ENCODE measurements at places on chromosomes 6 and 20. TPM values are rescaled to one million over a fixed set of nuclear protein-coding genes. Genes with fewer than 3 reads are reported as not detected.

DNA sequence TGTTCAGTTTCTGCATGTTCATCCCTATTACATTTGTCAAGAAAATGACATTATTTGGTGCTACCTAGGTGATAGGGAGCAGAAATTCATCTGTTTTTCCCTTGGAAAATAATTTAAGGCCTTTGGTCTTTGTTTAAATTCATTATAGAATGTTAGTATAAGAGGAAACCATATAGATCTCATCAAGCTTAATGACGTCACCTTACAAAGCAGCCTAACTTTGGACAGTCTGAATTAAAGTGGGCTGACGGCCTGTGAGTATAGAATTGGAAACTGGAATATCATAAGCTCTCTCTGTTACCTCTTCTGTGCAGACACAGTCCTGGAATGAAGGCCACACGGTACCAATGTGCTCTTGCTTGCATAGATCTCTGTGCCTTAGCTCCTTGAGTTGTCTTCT lies 108.1 kb downstream of the TBC1D7 start:
- DNase-seq = no peak

GRCh38 chr6:38212579-38212978 lies 393.1 kb downstream of the ZFAND3 start:
- no peak for DNase-seq

DNA sequence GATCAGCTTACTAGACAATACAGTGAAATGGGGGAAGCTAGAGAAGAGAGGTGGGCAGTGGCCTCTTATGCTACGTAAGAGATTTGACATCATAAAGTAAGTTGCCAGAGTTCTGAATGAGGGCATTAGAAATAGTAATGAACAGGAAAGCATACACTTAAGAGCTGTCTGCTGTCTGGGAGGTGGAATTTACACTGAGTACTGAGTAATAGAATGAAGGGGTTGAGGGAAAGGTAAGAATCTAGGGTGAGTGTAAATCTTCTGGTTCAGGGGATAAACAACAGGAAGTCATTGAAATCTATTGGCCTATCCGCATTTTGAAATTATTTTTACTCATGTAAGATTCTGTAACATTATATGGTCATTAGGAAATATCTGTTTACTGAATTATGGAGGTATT lies 35.8 kb downstream of the HLA-DMB start:
- DNase-seq = no peak

DNA sequence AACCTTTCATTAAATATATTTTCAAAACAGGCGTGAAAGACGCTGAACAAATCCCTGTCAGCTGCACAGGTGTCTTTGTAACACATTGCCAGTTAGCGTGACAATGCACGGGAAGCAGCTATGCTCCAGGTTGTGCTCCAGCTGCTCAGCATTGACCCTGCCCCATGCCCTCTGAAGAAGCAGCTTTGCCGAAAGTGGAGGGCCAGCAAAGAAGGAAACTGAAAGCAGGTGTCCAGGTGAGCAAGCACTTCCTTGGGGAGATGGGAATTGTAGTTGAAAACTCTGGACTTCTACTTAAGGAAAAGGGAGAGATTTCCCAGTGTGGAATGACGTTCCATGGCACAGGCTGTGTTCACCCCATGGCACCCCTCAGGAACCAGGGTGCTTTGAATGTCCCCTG lies 125.7 kb downstream of the TTLL2 start:
- DNase-seq = no peak

DNA sequence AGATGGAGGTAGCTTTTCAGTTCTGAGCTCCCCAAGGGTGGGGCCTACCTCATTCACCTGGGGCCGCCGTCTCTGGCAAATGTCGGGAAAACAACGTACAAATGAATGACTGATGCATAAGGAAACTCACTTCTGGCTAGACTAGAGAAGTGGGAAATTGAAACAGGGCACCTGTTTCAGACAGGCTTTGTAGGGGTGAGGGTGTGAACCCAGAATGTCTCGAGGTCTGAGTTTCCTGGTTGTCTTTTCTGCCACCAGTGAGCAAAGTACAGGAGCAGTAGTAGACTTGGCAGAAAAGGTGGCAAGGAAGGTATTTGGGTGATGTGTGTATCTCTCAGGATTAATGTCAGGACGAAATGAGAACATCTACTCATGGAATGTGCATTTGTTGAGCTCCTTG lies 308.5 kb downstream of the CLIC5 start:
- no peak for DNase-seq

Gene THBD
- 17.4 TPM for total RNA-seq
